ENCODE measurements at places on chromosomes 3 and 15.

GRCh38 chr3:188000361-188000861 is 153.5 kb upstream of the LPP start:
- no peak for DNase-seq

DNA sequence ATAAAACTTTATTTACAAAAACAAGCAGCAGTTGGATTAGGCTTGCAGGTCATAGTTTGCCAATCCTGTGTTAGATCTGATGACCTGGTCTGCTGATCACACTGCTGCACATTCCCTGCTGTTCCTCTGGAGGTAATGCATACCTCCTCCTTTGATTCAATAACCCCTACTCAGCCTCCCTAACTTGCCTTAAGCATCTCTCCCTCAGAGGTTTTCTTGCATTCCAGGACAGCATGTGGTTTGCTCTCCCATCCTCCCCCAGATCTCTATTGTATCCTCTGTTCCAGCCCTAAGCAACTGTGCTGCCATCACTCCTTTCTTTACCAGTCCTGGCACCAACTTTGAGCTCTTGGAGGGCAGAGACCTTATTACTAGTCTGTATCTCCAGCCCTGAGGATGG is 63.4 kb downstream of the CACNA2D3 start:
- no peak for DNase-seq

DNA sequence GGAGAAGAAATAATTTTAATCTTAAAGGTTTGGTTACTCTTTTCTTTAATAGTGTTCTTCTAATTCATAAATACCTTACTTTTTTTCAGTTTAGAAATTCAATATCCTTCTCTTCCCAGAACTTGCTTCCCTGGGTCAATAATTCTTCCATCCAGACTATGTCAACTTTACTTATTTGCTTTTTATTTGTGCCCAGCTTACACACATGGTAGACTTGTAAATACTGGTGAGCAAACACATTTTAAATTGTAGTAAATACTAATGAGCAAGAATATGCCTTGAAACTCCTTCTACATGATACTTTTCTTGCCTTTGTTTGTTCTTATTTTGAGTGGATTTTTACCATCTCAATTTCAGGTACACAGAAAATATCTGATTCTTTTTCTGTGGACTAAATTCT is 33.7 kb downstream of the SST start:
- DNase-seq = no peak

DNA sequence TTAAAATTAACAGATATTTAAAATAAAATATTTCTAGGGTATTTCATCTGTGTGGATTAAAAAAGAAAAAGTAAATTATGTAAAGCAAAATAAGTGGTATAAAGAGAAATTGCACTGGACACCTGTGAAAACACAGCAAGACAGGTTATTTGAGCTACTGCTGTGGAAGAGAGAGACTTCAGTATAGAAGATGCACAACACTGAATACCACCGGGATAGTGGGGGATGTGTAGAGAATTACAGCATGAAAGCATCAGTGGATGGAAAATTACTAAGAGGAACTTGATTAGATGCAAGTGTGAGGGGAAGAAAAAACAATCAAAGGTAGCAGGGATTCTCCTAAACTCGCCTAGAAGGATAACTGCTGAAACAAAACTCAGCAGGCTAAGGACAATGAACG is 1242.5 kb upstream of the GBE1 start:
- DNase-seq = no peak

DNA sequence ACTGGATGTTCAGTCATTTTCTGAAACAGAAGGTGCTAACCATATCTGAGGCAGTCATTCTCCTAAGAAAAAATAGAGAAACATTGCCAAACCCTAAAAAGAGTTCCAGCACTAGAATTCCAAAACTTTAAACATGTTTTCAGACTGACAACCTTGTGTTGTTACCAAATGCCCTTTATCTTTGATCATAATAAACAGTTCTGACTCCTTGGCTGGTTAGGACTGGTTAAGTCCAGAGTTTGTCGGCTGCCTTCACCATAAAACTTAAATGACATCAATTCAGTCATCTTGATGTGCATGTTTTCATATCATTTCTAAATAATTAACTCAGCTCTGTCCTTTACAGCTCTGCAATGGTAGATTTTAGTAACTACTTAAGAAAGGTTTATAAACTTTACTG is 68.0 kb downstream of the COL8A1 start:
- DNase-seq = no peak

Data from SIG-M5 (cell line).